ENCODE measurements at places on chromosomes 2 and 18.

GRCh38 chr2:230770804-230771203, 58.2 kb downstream of the CAB39 start:
- DNase-seq, result no peak

DNA sequence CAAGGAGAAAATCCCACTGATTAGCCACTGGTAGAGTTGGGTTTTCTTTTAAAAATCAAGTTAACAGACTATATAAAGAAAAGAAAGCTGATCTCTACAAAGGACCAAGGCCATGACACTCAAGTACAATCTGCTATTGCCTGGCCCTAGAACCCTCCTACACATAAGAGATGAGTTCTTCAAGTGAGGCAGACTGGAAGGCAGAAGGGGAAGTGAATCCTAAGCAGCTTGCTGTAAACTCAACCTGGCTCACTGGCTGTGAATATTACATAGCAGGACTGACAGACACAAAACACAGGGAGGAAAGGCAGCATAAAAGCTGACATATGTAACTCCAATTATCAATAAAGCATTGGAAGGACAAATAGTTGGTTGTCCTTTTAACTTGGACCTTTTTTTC, 65.4 kb downstream of the TRIP12 start:
- DNase-seq, result no peak

GRCh38 chr2:60125611-60126426, 427.6 kb downstream of the BCL11A start:
- DNase-seq, result peak; percentile 24

DNA sequence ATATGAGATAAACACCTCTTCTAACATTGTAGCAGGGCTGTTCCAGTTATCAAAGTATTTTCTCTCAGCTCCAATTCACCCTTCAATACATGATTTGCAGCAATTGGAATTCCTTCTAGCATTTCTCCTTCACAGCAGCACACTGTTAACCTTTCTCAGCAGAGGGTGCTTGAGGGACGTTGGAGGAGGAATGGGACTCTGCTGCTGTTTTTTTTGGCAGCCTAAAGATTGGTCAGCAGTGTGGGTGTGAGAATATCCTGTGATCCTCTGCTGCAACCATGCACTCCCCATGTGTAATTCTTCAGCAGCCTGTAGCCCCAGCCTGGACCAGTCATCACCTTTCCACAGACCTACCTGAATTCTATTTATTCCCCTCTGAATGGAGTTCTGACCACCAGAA, 1708.9 kb upstream of the CELF4 start:
- no peak for DNase-seq

GRCh38 chr2:113700186-113700841, 56.1 kb downstream of the SLC35F5 start:
- no peak for DNase-seq

GRCh38 chr2:228140934-228141528, 40.5 kb downstream of the SPHKAP start:
- DNase-seq, result no peak

- DNase-seq, result no peak
Measured at GRCh38 chr2:219451661-219452360, 17.2 kb downstream of the SPEG start.

- no peak for DNase-seq
Measured at GRCh38 chr2:226971770-226972169, 135.9 kb downstream of the RHBDD1 start.

DNA sequence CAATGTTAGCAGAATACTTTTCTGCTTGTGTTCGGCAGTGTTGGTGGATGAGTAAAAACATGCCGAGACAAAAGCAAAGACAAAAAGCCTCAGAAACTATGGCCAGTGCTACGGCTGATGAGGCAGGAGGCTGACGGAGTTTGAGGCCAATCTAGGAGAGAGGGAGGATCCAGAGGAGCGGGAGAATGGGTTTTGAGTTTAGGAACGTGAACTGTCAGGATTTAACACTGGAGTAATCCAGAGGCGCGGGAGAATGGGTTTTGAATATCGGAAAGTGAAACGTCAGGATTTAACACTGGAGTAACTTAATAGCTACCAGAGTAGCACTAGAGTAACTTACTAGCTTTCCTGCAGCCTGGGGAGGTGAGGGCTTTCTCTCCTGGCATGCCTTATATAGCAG, 37.4 kb downstream of the LYPD6B start:
- DNase-seq, result no peak

- DNase-seq, result no peak
Measured at GRCh38 chr2:119116411-119117295, 41.9 kb downstream of the C1QL2 start.

DNA sequence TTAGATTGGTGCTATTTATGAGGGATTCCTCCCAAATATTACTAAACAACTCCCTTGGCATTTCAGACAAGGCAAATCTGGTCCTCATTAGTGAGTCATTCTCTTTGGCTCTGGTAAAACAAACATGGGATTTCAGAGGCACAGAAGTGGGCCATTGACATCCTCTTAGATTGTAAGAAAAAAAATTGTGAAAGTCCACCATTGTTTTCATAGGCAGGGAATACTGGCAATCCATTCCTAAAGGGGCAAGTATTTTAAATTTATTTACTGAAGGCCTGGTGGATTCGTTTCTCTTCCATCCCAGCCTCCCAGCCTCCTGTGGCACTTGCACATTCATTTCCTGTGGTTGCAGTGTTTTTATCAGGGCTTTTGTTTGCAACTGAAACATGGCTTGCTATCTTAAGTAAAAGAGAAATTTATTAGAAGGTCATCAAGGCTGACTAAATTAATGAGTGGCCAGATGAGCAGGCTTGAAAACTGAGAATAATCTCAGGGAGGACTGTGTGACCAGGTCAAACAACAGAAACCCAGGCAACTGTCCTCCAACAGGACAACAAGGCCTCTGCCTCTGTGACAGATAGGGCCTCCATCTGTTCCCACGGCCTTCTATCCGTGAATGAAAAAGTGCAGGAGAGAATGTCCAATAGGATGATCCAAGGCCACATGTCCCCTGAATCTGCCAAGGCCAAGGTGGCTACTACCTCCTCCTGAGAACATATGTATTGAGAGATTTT, 23.1 kb upstream of the TNFAIP6 start:
- DNase-seq, result no peak

GRCh38 chr2:89842180-89842908, 1150.9 kb downstream of the RPIA start:
- peak; percentile 15 for DNase-seq

GRCh38 chr2:181275643-181276070, 181.5 kb upstream of the ITGA4 start:
- DNase-seq, result no peak

DNA sequence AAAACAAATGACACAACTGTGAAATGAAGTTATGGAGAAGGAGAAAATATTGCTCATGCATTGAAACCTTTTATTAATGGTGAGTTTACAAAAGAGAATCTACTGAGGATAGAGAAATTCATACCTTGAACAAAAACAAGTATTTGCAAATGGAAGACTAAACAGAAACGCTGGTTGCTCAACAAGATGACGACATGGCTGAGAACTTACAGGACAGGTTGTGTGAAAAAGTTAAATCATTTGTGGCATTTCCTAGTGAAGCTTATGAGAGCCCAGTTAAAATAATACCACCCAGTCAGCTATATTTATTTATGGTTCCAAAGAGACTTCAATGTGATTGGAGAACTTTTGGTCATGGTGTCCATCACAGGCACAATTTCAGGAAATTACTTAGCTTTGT, 148.6 kb upstream of the PKDCC start:
- no peak for DNase-seq

GRCh38 chr18:78213361-78213994, 766.1 kb upstream of the SALL3 start:
- no peak for DNase-seq

DNA sequence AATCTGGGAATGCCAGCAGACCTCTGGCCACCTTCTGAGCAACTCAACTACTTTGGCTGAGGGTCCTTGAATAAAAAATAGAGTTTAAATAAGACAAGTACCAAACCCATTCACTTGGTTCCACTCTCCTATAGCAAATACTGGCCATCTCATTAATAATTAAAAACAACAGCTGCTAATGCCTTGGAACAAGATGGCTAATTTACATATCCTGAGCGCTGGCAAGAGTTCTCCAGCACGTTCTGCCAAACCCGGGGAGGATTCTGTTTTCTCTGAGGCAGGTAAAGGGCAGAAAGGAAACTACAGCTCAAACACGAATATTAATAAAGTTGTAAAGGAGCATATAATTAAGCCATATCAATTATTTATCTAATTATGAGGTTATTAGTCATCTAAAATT, 1123.7 kb downstream of the TDRD15 start:
- no peak for DNase-seq

GRCh38 chr2:211545582-211545981, 989.2 kb downstream of the CPS1 start:
- DNase-seq, result no peak

GRCh38 chr2:145146691-145147090, 626.8 kb upstream of the ZEB2 start:
- no peak for DNase-seq

GRCh38 chr2:27492557-27492956, 2.4 kb downstream of the FNDC4 start:
- no peak for DNase-seq

DNA sequence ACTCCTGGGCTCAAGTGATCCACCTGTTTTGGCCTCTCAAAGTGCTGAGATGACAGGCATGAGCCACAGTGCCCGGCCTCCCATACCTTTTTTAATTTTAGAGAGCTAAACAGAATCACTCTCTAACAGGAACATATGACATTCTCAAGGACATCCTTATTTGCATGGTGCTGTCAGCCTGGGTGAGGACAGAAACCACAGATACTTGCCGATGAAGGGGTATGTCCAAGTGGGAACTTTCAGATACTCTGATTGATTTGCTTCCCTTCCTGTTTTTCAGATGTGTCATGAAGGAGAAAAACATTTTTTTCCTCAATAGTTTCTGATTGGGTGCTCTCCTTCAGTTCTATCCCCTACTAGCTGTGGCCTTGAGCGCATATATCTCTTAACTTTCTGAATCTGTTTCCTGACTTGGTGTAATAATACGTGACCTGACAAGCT, 49.6 kb downstream of the MYO3B start:
- DNase-seq, result no peak

DNA sequence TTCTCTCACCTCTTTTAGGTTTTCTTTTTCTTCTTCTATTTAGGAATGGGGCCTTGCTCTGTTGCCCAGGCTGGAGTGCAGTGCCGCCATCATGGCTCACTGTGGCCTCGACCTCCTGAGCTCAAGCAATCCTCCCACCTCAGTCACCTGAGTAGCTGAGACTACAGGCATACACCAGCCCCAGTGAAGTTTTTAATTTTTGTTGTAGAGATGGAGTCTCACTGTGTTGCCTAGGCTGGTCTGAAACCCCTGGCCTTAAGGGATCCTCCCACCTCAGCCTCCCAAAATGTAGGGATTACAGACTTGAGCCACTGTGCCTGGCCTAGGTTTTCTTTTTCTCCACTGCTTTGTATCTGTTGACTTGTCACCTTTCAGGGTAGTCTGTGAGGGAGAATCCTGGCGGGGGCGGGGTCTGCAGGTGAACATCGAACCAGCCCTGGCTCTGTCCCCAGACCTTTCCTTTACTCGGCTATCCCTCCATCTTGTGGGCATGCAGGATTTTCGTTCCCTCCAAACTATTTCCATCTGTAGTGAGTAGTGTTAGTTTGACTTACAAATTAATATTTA, 21.7 kb downstream of the NCK2 start:
- DNase-seq, result no peak

- DNase-seq, result no peak
Measured at GRCh38 chr2:215998636-215999035, 14.7 kb downstream of the MREG start.

DNA sequence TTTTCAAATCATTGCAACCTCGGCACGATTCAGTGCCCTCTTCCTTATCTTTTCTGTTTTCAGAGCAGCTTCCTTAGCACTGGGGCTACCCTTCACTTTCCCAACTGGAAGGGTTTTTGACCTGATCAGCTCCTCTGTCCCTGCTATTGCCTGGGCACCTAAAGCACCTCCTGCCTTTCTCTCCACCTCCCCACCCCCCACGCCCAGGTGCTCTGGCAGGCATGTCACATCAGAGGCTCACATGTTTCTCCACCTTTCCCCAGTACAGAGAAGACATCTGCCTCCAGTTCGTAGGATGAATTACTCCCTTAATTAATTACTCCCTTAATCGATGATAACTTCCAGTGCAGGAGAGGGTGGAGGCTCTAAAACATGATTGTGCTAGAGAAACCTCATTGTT, 88.7 kb upstream of the LCLAT1 start:
- DNase-seq, result no peak

- no peak for DNase-seq
Measured at GRCh38 chr2:220499225-220499624, 871.8 kb downstream of the SLC4A3 start.

DNA sequence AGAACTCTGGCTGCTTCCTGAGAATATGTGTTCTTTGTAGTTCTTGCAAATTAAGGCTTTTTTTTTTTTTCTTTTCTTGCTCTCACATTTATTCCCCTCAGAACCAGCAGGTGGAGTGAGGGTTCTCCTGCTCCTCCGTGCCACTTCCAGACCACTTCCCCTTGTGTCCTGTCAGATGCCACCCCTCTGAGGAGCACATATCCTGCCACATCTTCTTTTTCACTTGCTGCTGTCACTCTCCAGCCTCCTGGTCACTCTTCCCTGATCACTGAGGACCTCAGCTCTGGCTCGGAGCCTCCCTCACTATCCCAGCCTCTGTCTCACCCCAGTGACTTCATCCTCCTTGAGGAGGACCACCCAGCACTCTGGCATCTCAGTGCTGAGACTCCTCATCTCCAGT, 100.5 kb downstream of the TACR1 start:
- DNase-seq, result peak; percentile 40

GRCh38 chr2:223601018-223601417, 1.1 kb downstream of the SCG2 start:
- no peak for DNase-seq

GRCh38 chr18:72233106-72233505, 311.0 kb downstream of the CBLN2 start:
- DNase-seq, result no peak

DNA sequence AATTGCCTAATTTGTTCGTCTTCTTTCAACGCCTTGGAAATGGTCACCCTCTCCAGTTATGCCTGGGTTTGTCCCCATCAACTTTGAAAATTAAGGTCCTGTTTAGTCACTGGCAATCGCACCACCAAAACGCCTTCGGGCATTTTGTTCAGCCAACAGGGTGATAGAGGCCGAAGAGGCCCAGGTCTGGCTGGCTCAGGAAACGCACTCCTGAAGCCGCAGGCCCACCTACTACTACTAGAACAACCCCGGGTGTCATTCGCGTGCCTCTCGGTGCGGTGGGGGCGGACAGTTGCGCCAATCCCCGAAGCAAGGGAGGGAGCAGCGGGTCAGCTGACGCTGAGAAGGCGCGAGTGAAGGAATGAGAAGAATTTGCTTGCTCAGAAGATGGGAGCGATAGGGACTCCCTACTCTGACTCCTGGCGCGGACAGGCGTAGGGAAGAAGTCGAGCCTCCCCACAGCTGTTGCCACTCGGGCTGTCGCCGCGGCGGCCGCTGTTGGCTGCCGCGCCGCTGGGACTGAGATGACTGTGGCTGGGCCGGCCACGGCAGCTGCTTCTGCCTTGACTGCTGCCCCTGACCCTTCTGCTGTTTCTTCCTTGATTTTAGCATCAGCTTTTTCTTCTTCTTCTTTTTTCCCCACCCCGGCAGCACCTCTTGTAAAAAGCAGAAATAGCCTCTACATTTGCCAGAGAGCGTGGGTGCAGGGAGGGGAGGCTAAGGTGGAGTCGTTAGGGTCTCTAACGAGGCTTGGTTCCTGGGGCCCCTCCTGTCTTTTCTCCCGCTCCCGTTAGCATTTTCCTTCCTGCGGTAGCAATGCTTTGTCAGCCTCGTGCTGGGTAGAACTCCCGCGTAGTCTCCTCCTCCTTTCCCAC, 387.6 kb downstream of the FIGN start:
- DNase-seq, result no peak

All from DND-41 (cell line).